T-helper 22 cell (primary cell): ENCODE measurements at places on chromosomes 11 and 22.

- DNase-seq = no peak
Measured at GRCh38 chr11:96161307-96162089, 181.5 kb downstream of the MAML2 start.

- no peak for DNase-seq
Measured at GRCh38 chr11:44789496-44789895, 62.7 kb downstream of the TSPAN18 start.

DNA sequence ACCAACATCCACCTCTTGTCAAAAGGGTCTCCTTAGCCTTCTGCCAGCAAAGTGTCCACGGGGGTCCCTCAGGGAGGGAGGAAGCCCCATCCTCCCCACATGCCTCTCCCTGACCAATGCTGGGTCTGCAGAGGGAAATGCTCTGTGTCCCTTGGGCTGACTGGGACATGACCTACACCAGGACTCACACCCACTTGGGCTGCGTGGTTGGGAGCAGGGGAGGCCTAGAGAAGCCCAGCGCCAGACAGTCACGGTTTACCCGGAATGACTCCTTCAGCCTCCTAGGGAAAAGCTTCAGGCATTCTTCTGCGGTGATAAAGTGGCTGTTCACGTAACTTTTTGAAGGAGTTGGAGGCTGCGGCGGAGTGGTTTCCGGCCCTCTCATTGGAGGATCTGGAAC lies 180.3 kb downstream of the EFCAB6 start:
- no peak for DNase-seq

DNA sequence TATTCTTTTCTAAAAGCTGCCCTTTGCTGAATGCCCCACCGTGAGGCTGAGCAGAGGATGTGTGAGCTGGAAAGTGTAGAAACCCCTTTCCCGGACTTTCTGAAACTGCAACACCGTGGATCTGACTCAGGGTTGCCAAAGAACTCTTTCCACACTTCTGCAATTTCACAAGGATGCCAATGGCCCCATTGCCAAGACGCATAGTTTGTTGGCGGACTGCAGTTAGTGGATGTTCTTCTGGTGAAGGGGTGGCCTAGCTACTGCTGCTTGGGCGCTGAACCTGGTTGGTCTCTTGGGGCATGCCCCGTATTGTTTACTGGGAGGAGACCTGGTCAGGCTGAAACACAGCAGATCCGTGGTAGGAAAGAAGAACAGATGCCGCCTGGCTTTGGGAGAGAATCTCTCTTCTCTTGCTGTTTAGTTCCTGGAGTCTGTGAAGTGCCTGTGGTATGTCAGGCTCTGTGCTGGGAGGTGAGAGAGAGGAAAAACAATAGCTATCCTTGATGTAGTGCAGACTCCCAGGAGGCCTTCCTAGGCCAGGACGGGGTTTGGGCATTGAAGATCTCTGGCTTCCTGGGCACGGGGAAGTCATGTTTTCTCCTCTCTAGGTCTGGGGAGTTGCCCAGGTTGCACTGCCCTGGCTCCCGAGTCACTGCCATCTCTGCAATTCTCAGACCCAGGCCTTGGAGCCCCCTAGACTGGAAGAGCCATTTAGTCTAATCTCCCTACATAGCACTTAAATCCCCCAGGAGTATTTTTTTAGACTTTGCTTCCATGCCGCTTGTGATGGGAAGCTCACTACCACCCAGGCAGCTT lies 26.9 kb downstream of the CD82 start:
- no peak for DNase-seq

DNA sequence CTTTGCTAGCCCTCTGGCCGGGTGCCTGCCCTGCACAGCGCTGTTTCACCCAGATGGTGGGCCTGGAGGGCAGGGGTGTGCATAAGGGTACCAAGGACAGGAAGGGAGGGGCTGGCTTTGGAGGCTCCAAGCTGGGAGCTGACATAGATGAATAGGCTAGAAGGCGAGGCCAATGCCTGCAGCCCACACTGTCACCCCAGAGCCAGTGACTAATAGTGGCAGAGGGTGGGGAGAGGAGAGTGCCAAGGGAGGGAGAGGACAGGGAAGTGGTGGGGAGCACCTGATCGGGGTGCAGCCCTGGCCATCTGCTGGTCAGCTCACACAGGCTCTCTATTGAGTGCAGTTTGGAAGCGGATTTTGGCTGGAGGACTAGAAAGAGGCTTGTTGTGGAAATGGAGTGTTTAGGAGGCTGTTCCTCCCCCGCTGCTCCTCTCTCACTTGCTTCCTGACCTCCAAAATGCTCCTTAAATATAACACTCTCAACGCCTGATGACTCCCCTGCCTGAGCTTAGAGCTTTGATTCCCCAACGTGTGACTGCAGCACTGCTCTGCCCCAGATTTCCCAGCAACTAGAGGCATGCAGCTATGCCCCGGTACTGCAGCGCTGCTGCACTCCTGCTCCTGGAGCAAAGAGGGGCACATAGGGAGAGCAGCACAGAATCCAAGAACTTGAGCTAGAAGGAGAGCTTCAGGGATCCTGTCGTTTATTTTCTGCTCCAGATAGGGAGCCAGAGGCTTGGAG lies 89.2 kb downstream of the GRAMD1B start:
- no peak for DNase-seq

GRCh38 chr11:28153586-28153985 lies 45.4 kb downstream of the METTL15 start:
- no peak for DNase-seq

DNA sequence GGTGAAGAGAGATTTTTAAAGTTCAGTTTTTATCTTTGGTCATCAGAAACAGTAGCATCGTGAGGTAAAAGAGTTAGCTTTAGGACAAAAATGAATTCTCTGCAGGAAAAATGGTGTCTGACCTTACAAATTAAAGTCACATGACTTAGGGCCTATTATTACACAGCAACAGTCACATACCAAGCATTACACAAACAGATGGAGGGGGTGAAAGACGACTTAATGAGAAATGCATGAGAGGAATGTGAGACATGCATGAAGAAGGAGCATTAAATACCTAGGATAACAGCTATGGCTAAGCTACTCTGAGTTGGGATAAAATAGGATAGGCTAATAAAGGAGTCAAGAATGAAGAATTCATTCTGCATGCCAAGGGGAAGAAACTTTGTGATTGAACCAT lies 77.5 kb downstream of the BLID start:
- DNase-seq = no peak

DNA sequence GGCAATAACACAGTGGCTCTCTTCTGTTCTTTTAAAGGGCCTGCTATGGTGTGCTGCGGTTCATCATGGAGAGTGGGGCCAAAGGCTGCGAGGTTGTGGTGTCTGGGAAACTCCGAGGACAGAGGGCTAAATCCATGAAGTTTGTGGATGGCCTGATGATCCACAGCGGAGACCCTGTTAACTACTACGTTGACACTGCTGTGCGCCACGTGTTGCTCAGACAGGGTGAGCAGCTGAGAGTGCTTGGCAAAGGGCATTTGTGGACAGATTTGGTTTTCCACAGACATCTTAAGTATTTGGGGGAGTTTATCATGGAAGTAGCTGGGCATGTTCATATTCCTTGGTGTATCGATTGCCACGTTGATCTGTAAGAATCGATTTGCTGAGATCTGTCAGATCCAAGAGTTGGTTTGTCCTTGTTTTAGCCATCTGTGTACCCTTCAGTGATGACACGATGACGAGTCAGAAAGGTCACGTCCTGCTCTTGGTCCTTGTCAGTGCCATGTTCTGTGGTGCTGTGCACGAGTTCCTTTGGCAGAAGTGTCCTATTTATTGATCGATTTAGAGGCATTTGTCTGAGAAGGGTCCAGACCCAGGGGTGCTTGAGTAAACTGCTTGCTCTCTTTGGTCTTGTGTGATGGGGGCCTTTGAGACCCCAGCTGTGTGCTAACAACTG lies 4.8 kb downstream of the RPS3 start:
- no peak for DNase-seq

DNA sequence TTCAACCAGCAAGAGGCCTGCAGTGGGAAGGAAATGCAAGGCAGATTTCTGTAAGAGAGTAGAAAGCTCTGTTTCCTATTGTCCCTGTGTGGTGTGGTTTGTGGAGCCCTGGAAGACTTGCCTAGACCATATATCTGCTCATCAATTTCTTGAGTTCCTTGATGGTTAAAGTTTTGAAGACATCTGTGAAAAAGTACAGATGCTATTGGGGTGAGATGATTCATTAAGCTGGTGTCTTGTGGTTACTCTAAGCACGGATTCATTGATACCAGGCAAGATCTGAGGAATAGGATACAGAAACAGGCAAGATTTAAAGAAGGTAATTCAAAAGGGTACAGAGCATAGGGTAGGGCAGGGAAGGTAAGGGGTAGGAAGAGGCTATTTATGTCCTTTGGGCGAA lies 275.8 kb upstream of the SESN3 start:
- DNase-seq = no peak

- no peak for DNase-seq
Measured at GRCh38 chr22:19666673-19667593, 47.4 kb upstream of the SEPTIN5 start.
